ENCODE measurements at places on chromosomes 16 and 17.

- DNase-seq: no peak
These were observed 9.4 kb upstream of the MAP2K6 start for GRCh38 chr17:69405096-69405495.

- DNase-seq: no peak
These were observed 14.9 kb downstream of the USP7 start for GRCh38 chr16:8948831-8949230.

GRCh38 chr16:15907863-15908478 lies 19.6 kb upstream of the CEP20 start:
- peak; percentile 61 for DNase-seq

GRCh38 chr16:81478876-81479511 lies 34.4 kb downstream of the CMIP start:
- DNase-seq: no peak

GRCh38 chr17:50765454-50766221 lies 1.7 kb downstream of the ANKRD40CL start:
- DNase-seq: peak; percentile 38

GRCh38 chr16:49855280-49855821 lies 561 bp downstream of the ZNF423 start:
- peak; percentile 66 for DNase-seq

DNA sequence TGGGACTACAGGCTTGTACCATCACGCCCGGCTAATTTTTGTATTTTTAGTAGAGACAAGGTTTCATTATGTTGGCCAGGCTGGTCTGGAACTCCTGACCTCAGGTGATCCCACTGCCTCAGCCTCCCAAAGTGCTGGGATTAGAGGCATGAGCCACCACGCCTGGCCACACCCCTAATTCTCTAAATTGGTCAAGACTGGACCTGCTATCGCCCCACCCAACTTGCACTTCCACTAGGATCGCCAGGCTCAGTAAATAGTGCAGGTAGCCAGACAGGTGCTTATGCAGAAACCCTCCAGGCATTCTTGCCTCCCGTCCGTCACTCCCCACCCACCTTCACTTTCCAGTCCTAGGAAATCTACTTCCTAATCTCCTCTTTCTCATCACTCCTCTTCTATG lies 481.4 kb upstream of the EEF2KMT start:
- DNase-seq: no peak

GRCh38 chr17:44307387-44308186 lies 814 bp upstream of the RUNDC3A start:
- DNase-seq: no peak

DNA sequence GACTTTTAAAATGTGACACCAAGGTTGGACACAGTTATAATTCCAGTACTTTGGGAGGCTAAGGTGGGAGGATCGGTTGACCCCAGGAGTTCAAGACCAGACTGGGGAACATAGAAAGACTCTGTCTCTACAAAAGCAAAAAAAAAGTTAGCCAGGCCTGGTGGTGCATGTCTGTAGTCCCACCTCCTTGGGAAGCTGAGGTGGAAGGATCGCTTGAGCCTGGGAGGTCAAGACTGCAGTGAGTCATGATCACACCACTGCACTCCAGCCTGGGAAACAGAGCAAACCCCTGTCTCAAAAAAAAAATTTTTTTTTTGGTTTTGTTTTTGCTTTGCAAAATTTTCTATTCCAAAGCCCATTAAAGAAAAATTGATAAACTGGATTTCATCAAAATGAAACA lies 281.4 kb downstream of the BCAS3 start:
- DNase-seq: no peak

GRCh38 chr16:67210069-67210937 lies 11.4 kb downstream of the ELMO3 start:
- DNase-seq: no peak

GRCh38 chr16:23453338-23454052 lies 506 bp upstream of the COG7 start:
- no peak for DNase-seq

GRCh38 chr17:48047113-48047740 lies 932 bp upstream of the NFE2L1 start:
- DNase-seq: peak; percentile 70

DNA sequence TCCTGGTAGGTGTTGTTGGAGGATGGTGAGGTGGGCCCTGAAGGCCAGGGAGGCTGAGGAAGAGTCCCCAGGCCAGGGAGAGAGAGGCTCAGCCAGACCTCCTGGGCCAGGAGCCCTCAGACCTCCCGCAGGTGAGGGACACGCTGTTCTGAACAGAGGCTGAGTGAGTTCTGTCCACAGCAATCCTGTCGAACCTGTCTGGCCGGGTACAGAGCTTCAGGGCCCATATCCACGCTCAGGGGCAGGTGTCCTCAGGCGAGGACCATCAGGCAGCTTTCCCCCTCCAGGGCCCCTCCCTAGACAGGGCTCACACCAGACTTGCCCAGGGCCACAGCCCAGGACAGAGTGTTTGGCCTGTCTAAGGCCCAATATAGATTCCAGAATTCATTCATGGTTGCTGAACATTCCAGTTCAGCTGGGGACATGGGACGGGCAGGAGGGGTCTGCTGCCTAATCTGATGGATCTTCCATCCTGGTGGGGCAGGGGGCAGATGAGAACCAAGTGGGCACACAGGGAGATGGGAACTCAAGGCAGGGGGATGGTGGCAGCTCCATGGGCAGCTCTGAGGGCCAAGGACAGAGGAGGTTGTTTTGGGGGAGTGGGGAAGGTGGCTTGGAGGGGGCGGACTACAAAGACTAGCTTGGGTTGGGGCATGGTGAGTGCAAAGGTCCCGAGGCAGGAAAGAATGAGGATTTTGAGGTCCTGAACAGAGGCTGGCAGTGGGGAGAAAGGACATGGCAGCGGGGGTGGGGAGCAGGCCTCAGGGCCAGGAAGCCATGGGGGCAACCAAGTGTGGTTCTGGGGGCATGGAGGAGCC lies 23.4 kb upstream of the MPRIP start:
- DNase-seq: no peak

DNA sequence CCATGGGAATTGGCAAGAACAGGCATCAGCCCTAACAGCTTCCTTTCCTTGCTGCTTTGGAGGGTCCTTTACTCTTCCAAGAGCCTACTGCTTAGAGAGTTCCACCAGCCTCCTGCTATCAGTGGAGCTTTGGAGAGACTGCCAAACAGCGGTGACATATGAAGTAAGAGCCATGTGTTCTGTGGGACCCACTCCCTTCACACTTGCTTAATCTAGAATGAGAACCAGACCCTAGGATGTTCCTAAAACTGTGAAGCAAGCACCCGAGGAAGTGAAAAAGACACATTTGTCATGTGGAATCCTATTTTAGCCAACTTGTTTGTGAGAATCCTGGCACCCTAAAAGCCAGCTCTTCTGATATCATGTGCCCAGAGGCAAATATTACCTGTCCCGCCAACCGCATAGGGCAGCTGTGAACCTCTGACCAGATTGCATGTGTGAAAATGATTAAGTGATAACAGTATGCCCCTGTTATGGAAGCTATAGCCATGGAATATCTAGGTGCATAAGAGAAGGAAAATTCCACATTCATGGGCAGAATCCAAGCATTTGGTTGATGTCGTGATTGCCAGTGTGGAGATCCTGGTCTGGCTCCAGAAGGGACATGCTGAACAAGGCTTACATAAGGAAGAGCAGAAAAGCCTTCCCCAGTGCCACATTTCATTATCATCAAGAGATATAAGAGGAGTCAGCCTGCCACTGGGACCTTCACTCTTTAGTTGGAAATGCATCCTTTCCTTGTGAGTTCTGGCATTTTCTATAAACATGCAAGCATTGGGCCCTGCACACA lies 18.7 kb downstream of the RCVRN start:
- no peak for DNase-seq

- DNase-seq: no peak
These were observed 492.6 kb downstream of the TOX3 start for GRCh38 chr16:52054326-52054725.

DNA sequence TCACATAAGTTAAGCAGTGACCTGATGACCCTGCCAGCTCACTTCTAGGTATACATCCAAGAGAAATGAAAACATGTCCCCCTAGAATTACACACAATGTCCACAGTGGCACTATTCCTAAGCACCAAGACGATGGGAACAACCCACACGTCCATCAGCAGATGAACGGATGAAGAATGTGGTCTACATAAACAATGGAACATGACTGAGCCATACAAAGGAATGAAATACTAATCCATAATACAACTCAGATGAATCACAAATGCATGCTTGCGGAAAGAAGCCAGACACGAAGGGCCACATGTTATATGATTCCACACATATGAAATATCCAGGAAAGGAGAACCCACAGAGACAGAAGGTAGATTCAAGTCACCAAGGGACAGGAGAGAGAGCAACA lies 17.4 kb downstream of the USP22 start:
- DNase-seq: no peak

DNA sequence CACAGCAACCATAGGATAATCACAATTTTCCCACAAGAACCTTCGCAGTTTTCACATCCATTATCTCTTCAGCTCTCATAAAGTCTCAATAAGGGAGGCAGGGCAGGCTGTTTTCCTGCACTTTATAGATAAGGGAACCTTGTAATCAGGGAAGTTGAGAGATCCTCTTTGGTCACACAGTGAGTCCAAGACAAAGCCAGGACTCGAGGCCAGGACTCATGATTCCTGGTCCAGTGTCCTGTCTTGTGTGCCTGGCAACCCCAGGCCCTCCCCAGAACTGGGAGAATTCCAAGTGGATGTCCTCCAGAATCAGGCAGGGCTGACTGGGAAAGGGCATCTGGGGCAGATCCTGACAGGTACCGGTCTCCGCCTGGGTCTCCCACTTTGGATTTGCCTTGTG lies 23.1 kb upstream of the PHF12 start:
- DNase-seq: no peak
